ENCODE measurements at places on chromosomes 5 and 9.

DNA sequence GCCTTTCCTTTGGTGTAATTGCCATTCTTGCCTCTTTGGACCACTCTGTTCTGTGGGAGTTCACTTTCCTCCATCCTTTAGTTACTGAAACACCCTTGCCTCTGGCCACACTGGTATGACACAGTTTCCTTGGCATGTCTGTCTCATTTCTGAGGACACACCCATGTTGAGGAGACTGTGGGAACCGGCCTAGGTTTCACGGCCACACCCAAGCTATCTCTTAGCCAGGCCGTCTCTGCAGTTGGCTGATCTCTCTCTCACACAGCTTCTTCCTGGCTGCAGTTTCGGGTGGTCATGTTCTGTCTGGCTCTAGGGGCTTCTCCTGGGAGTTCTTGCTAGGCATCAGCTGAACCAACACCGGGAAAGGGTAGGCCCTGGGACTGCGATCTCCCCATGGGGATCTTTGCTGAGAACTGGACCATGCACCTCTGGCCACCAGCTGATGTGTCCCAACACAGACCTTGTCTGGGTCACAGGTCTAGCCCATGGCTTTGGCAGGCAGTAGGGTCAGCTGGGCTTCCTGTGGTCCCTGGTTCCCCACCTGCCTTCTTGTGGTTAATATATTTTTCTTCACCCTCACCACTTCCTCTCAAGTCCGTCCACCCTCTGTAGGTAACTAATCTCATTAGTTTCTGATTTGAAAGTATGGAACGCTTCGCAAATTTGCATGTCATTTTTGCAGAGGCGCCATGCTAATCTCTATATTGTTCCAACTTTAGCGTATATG lies 24.9 kb downstream of the ARHGEF37 start:
- ATAC-seq: peak; percentile 24

- no peak for ATAC-seq
Observed at GRCh38 chr9:295576-295975, 80.9 kb downstream of the DOCK8 start.

GRCh38 chr9:4904322-4905134 lies 80.5 kb upstream of the JAK2 start:
- ATAC-seq: no peak

- ATAC-seq: peak; percentile 32
Observed at GRCh38 chr5:612498-613424, 621 bp downstream of the CEP72 start.

- ATAC-seq: no peak
Observed at GRCh38 chr9:28960602-28961001, 1387.3 kb upstream of the C9orf72 start.

DNA sequence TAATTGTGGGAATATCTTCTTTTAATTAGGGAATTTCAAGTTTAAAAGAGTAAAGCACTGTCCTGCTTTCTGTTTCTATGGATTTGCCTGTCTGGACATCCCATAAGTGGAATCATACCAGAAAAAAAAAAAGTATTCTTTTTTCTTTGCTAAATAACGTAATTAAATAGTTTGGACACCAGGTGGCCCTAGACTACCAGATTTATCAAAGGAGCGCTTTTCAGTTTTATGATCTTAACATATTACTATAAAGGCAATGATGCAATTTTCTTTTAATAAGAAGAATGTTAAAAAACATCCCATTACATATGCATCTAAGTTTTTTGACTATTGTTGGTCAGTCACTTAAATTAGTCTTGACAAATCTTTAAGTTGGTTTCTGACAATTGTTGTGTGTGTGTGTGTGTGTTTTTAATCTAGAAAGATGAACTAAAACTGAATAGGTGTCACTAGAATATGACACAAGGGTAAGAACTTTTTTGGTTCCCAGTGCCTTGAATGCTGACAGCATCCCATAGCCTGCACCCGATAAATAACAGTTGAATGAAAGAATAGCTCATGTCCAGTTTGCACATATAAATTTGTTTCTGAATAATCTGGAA lies 49.5 kb downstream of the C5orf22 start:
- no peak for ATAC-seq

- ATAC-seq: no peak
Observed at GRCh38 chr5:43041110-43041668, 1.1 kb upstream of the ANXA2R start.

DNA sequence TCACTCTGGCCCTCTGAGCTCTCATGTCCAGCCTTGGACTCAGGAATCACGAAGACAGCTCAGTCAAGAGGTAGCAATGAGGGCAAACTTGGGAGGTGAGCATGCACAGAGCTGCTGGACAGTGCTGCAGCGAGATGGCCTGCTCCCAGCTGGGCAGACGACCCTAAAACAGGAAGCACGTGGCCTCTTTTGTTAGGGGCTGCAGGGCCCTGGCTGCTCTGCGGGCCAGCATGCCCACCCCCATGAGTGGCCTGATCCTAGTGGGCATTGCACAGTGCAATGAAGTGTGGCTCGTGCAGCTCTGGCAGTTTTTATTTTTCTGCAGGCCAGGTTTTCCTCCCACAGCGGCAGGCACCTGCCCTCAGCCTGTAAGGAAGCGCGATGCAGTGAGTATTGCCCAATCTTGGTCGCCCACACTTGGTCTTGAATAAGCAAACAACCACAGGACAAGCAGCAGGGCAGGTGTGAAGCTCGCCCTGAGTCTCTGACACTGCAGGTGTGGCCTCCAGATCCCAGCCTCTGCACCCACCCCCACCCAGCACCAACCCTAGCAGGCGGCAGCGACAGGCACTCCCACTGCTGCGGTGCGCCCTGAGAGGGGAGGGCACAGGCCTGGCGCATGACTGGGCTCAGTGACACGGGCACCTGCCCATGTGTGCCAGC lies 60.8 kb downstream of the SEMA4D start:
- ATAC-seq: peak; percentile 73
